ENCODE measurements at places on chromosomes 1 and 21. TPM values are rescaled to one million over a fixed set of nuclear protein-coding genes. Genes with fewer than 3 reads are reported as not detected.
A peak's percentile ranks its signal among the peaks of the same experiment; 100 is the strongest.

Gene RNU1-3
- under 0.01 TPM for total RNA-seq

Gene C1orf116
- total RNA-seq = 1.4 TPM

Gene RIIAD1
- not detected for total RNA-seq

Gene GNAI3
- 14.8 TPM for total RNA-seq

Gene CDC20
- 190 TPM for total RNA-seq

DNA sequence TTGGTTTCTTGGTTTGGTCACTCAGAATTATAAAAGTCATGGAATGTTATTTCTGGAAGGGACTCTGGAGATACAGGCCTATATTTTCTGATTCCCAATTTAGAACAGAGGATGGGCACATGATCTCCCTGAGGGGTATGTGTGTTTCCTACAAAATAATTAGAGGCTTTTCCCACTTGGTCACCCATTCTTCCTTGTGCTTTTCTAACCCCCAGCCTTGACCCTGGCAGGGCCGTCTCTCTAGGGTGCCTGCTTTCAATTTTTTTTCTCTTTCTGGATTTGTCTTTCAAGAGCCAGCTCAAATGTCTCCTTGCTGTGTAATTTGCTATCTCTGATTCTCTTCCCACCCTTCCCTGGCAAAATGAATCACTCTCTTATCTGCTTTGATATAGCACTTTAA is 131.9 kb downstream of the HLX start:
- DNase-seq = peak; percentile 30

GRCh38 chr1:116559304-116559761 is 11.5 kb downstream of the CD58 start:
- DNase-seq = no peak

DNA sequence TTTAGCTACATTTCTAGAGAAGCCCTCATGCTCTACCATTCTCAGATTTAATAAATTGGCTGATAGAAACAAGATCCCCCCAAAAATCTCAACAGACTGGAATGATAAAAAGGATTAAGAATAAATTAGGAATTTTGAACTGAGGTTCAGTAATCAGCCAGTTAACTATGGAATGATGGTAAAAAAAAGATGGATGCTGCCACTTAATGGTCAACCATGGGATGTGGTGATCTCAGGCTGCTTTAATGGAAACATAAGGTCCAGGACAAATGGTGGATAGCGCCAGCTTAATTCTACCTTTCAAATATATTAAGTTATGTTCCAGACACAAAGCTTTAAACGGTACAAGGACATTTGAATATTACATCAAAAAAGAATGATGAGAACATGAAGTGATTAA is 49.9 kb downstream of the CCN1 start:
- DNase-seq = no peak

Measured in A172 (cell line).